Fibroblast of skin of left quadriceps (primary cell): ENCODE measurements at places on chromosomes 2 and 18.

DNA sequence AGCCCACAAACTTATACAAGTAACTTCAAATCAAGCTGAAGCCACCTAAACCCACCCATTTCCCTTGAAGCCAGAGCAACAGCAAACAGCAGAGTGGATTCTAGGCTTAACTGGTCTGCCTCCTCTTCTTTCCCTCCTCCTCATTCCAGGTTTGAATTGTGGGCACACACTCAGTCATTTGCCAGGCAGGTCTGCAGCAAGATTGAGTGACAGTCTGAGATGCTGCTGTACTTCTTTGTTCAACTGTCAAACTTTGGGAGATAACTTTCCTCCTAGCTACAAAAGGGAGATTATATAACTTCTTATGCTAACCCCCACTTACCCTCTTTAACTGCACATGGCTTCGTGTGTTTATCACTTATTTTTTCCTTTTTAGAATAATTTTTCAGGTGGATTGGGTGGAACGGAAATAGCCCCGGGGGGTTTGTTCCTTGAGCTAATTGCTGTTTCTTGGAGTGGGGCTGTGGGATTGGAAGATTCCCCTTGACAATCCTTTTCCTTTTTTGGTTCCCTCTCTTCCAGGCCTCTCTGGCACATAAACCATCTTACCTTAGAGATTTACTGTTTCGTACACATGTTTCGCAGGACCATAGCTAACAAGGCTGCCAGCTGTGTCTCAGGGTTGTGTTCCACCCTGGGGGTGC lies 55.0 kb downstream of the RNF144A start:
- DNase-seq, result no peak

DNA sequence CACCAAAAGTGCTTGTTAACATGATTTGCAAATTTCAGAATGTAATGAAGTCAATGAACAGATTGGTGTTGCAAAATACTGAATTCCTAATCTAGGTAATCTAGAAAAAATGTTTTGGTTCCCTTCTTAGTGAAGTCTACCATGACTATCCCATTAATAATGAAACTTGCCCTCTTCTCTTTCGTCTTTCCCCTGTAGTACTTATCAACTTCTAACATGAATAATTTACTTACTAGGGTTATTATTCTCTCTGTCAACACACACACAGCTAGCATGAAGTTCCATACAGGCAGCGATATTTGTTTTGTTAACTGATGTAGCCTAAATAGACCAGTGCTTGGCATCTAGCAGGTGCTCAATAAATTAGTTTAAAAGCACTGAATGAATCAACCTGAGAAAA lies 160.2 kb downstream of the NCK2 start:
- no peak for DNase-seq

GRCh38 chr2:114022360-114023085 lies 132.6 kb downstream of the ACTR3 start:
- DNase-seq, result peak; percentile 13

- DNase-seq, result no peak
These were observed 98.7 kb downstream of the UBR3 start for GRCh38 chr2:169925968-169926367.

DNA sequence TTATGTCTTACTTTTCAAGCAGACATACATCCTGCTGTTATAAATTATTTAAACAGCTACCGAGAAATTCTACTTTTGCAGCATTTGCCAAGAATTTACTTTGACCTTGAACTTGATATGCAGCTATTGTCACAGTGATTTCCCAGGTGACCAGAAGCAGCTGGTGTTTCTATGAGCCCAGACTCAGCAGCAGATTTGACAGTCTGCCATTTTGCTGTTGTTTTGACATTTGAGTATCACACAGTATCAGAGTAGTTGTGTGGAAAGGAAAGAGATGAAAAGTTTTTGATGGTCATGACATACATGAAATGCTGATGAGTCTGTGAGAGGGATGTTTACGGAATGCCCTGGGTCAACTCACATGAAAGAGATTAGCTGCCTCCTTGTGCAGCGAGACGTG lies 6.6 kb upstream of the CCDC195 start:
- DNase-seq, result no peak
